ENCODE measurements at places on chromosomes 7 and 10.

DNA sequence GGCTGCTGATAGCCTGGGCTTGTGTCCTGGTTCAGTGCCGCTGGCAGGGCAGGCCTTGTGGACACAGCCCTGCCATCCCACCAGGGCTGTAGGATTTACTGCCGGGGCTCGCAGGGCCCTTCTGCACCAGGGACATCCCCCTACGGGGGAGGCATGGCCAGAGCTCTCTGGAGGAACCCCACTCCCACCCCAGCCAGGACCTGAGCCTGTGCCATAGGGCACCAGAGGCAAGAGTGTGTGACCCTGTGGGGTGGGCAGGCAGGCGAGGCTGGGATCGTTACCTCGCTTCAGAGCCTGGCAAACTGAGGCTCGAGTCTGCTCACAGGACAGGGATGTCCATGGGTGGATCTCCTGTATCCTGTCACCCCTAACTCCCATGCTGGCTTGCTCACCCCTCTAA lies 2.6 kb downstream of the LDB3 start:
- no peak for DNase-seq

DNA sequence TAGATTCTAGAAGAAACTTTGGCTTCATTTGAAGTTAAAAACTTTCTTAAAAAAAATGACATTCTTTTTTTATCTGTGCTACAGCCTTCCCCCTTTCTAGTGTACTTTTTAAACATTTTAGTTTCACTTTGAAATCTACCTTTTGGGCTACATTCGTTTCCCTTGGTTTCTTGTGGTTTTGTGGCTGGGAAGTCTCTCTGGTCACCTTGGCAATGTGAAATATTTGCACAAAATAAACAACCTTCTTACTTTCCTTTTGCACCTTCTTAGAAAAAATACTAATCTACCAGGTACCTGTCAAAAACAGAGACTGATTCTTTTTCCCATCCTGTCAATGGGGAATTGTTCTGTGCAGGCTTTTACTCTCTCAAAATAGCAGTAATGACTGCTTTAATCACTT lies 350.2 kb downstream of the GATA3 start:
- no peak for DNase-seq

GRCh38 chr10:88386821-88387773 lies 196.0 kb downstream of the RNLS start:
- DNase-seq = no peak

- no peak for DNase-seq
Measured at GRCh38 chr7:78939669-78940068, 513.8 kb downstream of the MAGI2 start.

- DNase-seq = no peak
Measured at GRCh38 chr10:1698185-1698584, 39.1 kb downstream of the ADARB2 start.

DNA sequence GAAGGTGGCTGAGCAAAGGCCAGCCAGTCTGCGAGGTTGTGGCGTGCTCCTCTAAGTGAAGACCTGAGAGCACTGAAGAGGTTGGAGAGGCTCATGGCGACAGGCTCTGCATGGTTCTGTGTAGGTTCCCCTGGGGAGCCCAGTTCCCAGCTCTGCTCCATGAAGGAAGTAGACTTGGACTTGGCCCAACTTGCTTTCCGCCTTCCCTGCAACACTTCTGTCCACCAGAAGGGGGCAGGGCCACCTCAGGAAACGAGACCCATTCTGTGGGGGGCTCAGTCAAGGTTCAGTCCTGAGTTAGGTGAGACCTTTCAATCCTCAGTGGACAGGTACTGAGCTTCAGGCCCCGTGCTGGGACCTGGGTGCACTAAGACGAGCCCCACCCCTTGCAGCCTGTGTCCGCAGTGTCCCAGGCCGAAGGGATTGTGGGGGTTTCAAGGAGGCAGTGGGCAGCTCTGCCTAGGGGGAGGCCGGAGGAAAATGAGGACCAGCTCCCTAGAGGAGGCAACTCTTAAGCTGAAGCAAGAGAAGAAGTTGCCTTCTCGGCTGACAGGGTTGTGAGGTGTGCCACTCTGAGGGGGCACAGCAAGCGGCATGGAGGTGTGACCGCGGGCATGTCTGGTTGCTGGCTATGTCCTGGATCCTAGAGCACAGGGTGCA lies 15.0 kb upstream of the PCBD1 start:
- DNase-seq = peak; percentile 72

GRCh38 chr7:92685136-92686042 lies 95.2 kb upstream of the FAM133B start:
- DNase-seq = no peak

- no peak for DNase-seq
Measured at GRCh38 chr10:61486251-61486650, 33.1 kb upstream of the TMEM26 start.

DNA sequence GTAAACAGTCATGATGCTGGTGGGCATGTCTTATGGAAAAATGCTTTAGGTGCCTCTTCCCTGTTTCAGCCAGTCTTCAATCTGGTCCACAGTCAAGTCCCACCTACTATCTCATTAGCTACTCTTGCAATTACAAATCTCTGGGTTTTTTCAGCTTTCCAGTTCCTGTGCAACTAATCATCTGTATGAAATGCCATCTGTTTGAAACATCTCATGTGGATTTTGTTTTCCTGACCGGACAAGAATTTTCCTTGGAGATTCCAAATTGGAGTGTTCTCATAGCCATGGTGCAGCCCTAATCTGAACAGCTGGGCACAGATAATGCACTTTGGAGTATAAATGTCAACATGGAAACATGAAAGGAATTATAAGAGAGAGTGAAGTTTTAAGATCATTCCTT lies 41.3 kb upstream of the CALN1 start:
- DNase-seq = no peak

DNA sequence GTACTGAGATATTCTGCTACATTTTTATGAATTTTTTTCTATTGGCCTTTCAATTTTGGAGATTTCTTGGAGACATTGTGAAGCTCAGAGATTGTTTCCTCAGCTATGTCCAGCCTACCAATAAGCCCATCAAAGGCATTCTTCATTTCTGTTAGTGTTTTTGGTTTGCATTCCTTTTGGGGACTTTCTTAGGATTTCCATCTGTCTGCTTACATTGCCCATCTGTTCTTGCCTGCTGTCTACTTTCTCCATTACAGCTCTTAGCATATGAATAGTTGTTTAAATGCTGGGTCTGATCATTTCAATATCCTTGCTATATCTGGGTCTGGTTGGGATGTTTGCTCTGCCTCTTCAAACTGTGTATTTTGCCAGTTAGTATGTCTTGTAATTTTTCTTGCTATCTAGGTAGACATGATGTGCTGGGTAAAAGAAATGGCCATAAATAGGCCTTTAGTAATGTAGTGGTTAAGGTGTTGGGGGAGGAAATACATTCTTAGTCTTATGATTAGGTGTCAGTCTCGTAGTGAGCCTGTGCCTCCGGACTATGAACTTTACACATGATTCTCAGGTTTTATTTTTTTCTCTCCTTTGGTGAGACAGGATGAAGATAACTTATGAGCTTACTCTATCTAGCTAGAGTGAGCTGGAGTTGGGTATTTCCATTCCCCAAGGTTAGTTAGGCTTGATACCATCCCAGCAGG lies 32.6 kb upstream of the NME8 start:
- DNase-seq = no peak

DNA sequence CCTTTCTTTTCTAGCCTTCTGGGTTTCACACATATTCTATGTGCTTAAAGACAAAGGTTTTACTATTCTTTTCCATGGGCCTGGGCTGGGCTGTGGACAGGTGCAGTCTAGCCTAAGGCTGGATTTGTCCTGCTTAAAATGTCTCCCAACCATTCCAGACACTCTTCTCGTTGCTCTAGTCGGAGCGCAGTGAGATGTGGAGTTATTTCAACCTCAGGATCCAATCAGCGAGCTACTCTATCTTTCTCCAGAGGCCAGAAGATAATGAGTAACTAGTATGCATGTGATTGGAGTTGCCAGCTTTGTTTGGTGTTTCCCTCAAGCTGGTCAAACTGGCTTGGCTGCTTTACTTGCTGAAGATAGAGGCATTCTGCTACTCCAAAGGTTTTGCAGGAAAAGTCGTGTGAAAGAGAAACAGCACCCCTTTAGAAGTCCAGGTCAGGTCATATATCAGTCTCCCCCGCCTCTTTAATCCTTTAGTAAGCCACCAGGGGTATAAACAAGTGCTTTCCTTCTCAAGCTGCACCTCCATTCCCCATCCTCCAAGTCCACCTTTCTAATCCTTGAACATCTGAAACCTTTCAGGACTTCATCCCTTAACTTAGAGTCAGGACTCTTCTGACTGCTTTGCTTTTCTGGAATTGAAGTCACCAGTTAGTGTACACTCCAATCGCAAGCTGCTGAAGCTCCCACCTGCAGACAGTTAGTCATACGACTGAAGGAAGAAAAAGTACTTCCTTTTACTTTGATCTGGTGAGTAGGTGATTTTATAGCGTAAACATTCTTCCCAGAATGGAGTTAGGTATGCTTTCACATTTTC lies 78.8 kb downstream of the DNMBP start:
- no peak for DNase-seq

GRCh38 chr10:95795602-95796001 lies 39.6 kb downstream of the ENTPD1 start:
- no peak for DNase-seq

DNA sequence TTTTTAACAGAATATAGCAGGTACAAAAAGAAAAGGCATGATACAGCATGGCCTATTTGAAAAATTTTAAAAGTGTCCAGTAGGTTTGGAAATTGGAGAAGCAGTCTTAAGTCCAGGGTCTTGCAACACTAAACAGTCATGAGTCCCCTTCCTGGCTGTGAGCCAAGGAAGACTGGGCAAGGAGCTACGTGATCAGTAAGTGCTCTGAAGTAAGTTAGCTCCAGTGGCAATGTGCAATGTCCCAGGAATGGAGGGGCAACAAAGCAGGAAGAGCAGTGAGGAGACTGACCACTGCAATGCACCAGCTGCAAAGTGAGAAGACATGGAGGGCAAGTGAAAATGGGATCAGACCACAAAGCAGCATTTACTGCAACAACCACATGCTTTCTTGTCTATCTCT lies 72.9 kb upstream of the GRID1 start:
- peak; percentile 82 for DNase-seq

DNA sequence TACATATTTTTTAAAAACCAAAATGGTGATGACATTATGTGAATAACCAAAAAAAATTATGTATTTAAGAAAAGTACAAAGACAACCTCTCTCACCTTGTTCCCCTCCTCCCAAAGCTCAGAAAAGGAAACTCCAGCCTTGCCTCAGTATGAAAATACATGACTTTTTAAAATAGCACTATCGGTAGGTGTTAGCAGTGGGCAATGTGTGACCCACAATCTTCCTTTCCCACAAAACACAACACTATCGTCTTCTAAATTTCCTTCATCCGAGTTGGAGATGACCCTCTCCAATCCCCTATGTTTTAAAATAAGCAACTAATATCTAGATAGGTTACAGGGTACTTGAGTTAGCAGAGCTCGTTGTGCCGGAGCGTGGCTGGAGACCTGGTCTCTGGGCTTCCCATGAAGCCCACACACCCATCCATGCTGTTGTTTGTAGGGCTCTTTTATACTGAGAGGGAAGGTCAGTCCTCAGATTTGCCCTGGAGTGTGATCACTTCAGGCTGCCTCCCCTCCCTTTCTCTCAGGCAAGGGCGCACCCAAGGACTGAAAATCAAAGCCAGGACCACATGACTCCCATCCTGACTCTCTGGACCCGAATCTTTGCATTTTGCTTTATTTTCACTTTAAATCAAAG lies 107.6 kb downstream of the JAZF1 start:
- no peak for DNase-seq

- no peak for DNase-seq
Measured at GRCh38 chr7:122344303-122344620, 39.7 kb upstream of the FEZF1 start.

DNA sequence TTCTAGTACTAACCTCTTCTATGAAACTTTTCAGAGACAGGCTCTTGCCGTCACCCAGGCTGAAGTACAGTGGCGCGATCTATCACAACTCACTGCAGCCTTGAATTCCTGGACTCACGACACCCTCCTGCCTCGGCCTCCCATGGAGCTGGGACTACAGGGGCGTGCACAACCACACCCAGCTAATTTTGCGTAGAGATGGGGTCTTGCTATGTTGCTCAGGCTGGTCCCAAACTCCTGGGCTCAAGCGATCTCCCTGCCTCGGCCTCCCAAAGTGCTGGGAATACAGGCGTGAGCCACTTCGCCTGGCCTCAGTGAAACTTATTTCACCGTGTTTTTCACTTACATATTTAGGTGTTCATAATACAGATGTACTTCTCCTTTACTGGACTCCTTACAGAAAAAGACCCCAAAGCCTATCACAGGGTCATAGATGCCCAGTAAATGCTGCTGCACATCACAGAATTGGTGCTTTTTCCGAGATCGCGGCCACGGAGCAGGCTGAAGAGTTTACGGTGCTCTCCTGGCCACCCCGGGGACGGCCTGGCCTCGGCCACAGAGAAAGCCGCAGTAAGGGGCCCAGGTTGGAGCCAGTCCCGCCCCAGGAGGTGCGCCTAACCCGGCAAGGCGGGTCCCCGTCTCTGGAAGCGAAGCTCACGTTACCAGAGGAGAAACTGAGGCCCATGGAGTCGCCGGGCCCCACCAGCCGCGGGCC lies 595 bp downstream of the TBL2 start:
- no peak for DNase-seq

- DNase-seq = no peak
Measured at GRCh38 chr7:151930695-151931094, 25.6 kb upstream of the GALNTL5 start.

- DNase-seq = no peak
Measured at GRCh38 chr7:82700741-82701140, 257.2 kb upstream of the CACNA2D1 start.

- DNase-seq = no peak
Measured at GRCh38 chr10:8144496-8144895, 90.0 kb downstream of the GATA3 start.

DNA sequence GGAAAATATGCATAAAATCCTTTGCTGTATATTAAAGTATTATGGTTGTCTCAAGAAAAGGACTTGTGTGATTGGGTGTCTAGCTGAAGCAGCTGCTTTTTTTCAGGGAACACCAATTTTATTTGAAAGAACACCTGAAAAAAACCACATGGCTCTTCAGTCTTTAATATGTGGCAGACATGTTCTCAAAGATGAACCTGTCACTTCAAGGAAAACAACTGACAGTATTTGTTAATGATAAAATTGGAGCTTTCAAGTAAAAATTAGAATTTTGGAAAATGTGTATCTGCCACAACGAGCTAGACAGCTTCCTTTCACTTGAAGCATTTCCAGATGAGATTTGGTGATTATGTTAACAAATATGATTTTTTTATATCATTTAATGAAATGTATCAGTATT lies 59.3 kb downstream of the INHBA start:
- DNase-seq = no peak

DNA sequence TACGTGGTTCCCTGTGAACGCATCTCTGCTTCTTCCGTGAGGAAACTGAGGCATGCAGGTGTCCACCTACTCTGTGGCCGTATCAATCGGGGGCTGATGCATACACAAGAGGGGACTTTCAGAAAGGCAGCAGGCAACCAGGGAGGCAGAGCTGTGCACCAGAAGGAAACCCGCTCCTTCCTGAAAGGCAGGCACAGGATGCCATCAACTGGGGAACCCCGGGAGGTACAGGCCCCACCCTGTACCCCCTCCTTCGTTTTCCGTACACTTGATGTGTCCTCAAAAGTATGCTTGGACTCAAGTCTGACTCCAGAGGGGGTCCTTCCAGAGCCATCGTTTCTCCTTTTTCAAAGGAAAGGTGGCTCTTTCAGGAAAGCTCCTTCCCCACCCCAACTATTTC lies 59.5 kb downstream of the ASB13 start:
- DNase-seq = no peak

- no peak for DNase-seq
Measured at GRCh38 chr10:123269017-123269552, 114.9 kb downstream of the BUB3 start.

- DNase-seq = no peak
Measured at GRCh38 chr10:105413997-105414396, 772.9 kb downstream of the SORCS3 start.

GRCh38 chr7:42197451-42197850 lies 39.6 kb downstream of the GLI3 start:
- no peak for DNase-seq

Measured in sciatic nerve (tissue), 2 donors.